Right renal pelvis (tissue), 4 donors: ENCODE measurements at places on chromosomes 6 and 20. TPM values are rescaled to one million over a fixed set of nuclear protein-coding genes. Genes with fewer than 3 reads are reported as not detected.

DNA sequence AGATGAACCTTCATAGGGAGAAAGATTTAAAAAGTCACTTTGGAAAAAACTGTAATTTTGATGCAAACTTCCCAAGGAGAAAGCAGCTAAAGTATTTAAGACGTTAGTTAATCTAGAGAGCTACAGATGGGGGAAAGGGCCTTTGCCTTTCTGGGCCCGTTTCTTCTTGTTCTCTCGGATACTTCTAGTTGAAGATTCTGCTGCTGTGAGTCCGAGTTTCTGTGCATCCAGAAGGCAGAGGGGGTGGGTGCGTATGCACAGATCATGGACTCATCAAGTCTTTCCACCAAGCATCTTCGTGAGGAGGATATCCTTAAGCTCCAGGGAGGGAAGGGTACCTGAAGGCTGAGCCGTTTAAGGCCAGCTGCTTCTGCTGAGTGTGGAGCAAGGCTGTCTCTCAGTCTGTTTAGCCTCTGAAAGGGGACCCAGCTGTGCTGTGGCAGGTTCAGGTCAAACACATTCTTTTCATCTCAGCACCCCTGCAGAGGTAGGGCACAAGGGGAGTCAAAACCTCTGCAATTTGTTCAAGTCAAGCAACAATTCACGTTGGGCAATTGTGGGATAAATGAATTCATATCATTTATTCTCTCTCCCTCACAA, 4.3 kb downstream of the LAMP5 start:
- DNase-seq: no peak

- DNase-seq: no peak
Measured at GRCh38 chr6:75492386-75493153, 1.0 kb downstream of the FILIP1 start.

DNA sequence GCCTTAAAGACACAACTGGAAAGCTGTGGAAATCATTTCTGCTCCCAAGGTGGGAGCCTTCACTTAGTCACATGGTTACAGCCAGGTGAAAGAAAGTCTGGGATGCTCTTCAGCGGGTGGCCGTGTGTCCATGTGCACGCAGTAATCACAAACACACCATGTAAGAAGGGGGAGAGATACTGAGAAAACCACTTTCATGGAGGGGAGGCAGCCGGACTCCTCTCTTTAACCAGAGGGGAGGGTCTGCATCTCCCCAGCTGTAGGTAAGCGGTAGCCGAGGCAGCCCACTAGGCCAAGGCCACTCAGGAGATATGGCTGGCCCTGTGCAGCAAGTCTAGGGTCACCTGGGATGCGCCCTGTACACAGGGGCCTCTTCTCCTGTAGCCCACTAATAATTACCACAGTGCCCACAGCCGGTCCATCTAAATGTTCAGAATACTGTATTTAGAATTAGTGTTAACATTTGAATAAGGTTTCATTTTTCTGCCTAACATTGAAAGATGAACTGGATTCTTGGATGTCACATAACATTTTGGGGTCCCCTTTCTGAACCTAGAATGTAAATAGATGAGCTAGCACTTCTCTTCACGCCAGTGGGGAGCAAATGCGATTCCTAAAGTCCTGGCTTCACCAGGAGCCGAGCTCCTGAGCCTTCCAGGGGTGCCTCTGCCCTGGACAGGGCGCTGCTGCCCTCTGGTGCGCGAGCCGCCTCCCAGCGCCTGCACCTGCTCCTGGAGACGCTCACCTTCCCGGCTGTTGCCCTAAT, 15.9 kb downstream of the GPR31 start:
- no peak for DNase-seq

Gene GNMT
- 1.1 TPM for polyA plus RNA-seq

DNA sequence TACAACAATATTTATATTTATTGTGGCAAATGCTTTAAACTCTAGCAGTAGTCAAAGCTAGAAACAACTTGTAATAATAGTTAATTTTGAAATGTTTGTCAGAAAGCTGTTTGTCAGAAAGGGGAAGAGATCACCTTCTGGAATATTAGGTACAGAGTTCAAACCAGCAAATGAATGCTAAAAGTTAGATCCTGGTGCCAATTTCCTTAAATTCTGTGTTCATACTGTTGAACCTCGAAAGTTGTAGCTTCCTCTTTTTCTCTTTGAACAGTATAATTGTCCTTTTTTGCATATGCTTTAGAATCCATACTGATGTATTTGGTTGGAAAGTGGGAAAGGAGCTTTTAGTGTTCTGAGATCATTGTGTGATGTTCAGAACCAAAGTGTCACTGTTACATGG, 22.4 kb downstream of the ITCH start:
- DNase-seq: no peak

DNA sequence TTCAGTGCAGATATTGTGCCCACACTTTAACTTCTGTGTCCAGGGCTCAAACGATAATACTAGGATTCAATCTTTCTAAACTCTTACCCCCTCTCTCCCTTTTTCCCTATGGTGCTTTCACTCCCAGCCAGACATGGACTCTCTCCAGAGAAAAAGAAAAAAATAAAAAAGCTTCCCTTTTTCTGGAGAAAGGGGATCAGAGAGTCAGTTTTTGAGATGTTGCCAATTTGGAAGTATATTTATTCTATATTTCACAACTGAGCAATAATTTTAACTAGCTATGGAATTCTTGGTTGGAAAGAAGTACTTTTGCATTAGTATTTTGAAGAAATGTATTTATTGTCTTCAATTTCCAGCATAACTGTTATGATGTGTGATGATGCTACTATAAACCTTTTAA, 72.2 kb upstream of the ZFP64 start:
- DNase-seq: no peak

DNA sequence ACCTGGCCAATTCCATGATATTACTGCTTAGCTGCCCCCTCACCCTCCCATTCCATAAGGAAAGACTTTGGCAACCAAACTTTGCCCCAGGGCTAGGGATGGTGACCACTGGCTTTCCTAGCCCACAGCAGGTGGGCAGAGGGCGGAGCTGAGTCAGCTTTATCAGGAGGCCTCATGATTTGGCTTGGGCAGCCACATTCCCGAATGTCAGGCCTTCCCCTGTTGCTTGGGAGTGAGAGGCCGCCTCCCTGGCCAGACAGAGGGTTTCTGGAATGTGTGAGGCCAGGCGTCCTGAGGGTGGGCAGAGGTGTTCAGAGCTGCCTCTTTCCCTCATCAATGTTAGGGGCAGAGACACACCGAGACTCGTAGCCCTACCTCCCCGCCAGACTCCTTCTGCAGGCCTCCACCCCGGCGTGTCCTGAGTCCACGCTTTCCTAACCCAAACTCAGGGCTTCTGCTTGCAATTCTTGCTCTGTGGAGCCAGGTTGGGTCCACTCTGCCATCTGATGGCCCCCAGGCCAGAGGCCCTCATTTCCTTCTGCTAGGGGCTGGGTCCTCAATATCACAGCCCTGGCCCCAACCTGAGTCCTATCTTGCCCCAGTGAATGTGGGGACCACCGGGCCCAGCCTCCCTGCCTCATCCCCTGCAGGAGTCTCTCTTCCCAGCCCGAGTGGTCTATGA, 19.3 kb downstream of the UQCC2 start:
- no peak for DNase-seq

GRCh38 chr6:15058200-15059061, 187.4 kb upstream of the JARID2 start:
- no peak for DNase-seq

- DNase-seq: peak; percentile 29
Measured at GRCh38 chr6:126033696-126034095, 47.4 kb downstream of the TRMT11 start.

GRCh38 chr20:21515300-21516179, 1.7 kb upstream of the NKX2-2 start:
- DNase-seq: no peak

GRCh38 chr6:16592223-16592911, 168.9 kb downstream of the ATXN1 start:
- no peak for DNase-seq

GRCh38 chr6:154318721-154319120, 37.9 kb downstream of the IPCEF1 start:
- no peak for DNase-seq

GRCh38 chr6:45886776-45887175, 128.9 kb downstream of the CLIC5 start:
- no peak for DNase-seq

DNA sequence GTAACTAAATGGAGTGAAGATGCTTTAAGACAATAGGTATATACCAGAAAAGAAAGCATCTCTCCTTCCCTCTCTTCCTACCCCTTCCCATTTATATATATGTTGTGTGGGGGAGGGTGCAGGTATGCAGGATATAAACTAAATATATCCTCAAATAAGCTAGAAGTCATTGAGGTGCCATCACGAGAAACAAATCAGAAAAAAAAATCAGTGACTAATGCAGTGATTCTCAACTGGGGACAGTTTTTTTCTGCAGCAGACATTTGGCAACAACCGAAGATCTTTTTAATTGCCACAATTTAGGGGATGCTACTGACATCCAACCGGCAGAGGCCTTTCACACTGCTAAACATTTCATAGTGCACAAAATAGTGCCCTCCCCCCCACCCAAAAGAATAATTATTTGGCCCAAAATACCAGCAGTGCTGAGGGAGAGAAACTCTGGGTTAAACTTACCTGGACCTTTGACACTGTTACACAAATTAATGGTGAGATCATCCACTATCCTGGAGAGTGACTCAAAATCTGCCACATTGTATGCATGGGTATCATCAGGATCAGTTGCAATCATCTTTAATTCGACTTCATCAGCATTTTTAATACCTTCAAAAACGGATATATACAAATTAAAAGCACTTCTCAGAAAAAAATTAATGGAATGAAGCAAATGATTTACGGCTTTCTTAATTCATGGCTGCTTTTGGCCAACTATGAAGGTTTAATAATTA, 55.0 kb downstream of the COL12A1 start:
- no peak for DNase-seq

- DNase-seq: no peak
Measured at GRCh38 chr6:82987951-82988350, 77.7 kb downstream of the UBE3D start.

- DNase-seq: no peak
Measured at GRCh38 chr6:128513878-128514277, 6.5 kb downstream of the PTPRK start.

DNA sequence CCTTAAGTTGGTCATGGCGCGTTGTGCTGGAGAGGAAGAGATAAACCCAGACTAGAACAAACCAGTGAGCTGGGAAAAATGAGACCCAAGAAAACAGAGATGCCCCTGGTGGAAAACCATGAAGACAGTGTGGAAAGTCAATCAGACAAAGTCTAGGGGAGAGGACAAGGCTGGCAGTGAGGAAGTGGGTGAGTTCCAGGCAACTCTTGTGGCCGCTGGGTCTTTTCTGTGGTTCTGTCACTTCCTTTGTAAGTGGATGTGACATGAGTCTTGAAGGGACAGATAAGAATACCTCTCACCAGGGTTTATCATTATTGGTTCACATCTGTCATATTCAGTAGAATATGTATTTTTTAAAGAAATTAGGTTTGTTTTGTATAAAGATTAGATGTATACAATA, 738.4 kb downstream of the DHX35 start:
- no peak for DNase-seq

DNA sequence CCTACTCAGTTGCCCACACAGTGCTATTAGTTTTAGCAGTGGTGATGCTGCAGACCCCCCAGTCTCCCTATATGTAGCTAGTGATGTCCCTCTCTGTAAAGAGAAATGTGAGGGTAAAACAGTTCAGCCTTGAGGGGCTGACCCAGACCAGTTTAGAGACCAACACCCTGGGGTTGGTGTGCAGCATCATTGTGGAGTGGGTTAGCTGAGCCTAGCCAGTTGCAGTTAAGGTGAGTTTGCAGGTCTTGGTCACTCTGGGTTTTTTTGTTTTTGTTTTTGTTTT, 401 bp upstream of the B3GALT4 start:
- DNase-seq: no peak

Gene SCRT2
- polyA plus RNA-seq: 0.04 TPM

DNA sequence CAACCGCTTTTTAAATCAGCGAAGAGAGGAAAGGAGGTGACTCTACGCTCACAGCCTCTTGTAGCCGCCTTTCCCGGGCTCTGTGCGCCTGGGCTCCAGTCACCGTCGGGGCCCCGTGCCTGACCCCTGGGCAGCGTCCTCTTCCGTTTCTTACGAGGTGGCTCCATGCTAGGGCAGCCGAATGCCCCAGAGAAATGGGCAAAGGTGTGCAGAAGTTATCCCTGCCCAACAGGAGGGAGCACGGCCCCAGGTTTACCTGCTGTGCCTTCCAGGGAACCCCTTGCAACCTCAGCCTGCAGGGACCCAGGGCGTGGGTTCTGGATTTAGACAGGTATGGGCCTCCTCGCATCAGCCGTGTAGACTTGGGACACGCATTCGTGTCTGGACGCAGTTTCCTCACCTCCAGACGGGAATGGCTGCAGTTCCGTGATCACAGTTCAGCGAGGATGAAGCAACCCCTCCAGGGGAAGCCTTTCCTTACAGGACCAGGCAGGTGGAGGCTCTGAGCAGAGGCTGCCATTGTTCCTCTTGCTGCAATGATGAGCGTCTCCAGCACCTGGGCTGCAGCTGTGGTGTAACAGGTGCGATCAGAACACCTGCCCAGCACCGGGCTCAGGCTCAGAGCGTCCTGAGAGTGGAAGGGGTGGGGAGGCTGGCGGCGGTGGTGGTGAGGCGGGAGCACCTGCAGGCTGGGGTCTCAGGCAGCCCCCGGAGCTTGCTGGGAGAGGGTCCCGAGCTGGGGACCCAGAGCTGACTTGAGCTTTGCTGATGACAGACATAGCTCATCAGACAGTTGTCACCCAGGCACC, 81.3 kb upstream of the BHLHE23 start:
- DNase-seq: no peak

Gene CD93
- polyA plus RNA-seq: 47.6 TPM

DNA sequence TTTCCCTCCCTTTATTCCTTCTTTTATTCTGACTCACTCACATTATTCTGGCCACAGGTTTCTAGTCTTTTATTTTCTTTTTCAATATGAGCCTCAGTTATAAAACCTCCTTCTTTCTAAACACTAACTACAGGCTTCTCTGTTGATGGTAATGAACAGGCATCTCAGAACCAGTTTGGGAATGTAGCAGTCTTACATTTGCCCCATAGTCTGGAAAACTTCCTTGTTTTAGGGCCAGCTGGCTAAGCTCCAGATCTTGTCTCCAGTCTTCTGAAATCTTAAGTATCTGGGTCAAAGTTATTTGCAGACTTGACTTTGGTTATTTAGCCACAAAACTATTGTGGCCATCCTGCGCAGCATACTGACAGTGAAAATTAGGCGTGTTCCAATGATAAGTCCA, 97.0 kb upstream of the MAN1A1 start:
- DNase-seq: peak; percentile 20

Gene NFS1
- polyA plus RNA-seq: 30.1 TPM

Gene LCA5
- 13.5 TPM for polyA plus RNA-seq

GRCh38 chr6:101853231-101854085, 459.9 kb downstream of the GRIK2 start:
- DNase-seq: no peak

Gene EPPIN
- polyA plus RNA-seq: 0.36 TPM

DNA sequence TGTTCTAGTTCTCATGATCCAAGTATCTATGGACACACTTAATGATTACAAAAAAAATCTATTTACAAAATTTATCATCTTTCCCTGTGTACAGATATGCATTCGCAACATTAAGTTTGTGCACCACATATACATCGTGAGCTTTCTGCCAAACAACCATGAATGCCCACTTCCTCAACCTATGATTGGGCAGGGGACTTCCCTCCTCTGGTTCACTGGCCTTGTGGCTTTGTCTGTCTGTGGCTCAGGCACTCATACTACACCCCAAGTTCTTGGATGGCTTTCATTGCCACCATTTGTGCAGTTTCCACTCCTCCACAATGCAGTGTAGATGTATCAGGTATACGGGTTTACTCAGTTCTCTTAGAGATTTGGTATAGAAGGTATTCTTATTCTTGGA, 74.9 kb downstream of the HS3ST5 start:
- DNase-seq: no peak

Gene PRIM2
- 20.9 TPM for polyA plus RNA-seq

- no peak for DNase-seq
Measured at GRCh38 chr6:139133262-139134063, 1.4 kb upstream of the HECA start.
